ENCODE measurements at places on chromosomes 5 and 9.

DNA sequence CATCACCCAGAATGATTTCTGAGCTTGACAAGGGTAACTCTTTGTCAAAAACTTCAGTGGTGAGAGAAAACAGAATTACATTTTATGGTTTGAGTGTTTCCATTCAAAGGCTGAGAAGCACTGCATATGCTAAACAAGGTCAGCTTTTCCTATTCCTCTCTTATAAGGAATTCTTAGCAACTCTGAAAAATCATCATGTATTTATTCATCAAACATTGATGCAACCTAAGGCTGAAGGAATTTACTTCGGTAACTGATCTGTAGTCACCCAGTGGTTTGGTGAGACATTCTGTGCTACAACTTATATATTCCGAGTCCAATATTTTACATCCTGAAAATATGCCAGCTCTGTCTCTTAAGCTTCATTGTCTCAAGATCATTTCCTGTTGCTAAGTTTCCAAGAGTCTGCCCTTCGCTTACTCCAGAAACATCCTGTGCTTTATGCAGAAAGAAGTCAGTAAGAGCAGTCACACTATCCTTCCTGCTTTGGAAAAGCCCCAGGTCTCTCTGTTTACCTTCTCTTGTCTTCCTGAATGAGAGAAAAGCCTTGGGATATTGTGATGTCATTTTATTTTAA lies 176.6 kb upstream of the TBCA start:
- DNase-seq = no peak

DNA sequence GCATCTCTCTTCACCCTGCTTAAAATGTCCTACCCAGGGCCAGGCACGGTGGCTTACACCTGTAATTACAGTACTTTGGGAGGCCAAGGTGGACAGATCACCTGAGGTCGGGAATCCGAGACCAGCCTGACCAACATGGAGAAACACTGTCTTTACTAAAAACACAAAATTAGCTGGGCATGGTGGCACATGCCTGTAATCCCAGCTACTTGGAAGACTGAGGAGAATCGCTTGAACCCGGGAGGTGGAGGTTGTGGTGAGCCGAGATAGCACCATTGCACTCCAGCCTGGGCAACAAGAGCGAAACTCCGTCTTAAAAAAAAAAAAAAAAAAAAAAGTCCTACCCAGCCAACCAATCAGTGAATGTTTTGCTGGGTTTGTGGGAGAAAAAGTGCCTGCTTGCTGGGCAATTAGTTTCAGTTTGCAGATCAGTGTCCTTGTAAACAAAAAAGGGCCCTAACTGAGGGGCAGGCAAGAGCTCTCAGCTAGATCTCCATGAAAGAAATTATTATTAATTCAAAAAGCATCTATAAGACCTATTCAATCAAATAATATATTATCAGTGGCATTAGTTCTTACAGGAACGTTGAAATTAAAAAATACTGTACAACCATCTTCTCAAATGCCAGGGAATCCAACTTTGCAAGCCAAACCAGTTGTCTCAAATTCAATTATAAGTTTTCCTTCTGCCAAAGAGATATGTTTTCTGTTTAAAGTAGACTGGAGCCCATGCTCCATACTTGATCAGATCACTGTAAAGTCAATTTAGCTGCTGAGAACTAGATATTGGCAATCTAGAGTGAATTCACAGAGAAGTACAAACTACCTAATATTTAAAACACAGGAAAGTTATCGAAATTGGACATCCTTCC lies 3.9 kb downstream of the MEGF9 start:
- no peak for DNase-seq

DNA sequence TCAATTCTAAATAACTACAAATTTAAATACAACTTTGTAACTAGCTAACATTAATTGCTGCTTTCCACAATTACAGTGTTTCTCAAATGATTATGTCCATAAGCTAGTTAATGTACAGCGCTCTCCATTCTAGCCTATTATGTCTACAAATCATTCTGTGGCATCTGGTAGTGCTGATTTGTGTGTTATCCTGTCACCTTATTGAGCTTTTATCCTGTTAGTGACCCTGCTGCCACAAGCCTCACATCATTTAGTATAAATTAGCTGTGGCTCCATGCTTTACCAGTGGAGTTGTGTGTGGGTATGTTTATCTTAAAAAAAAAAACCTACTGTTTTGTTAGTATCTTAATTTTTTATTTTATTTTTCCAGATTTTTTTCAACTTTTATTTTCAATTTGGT lies 112.6 kb upstream of the PJA2 start:
- DNase-seq = no peak

- DNase-seq = no peak
Measured at GRCh38 chr9:94649100-94649819, 9.9 kb upstream of the FBP1 start.

Measured in activated CD4-positive, CD25-positive, alpha-beta regulatory T cell (primary cell).